CD4-positive, alpha-beta T cell treated with Interleukin-6 at 100 ng/mL for 8 hours (primary cell): ENCODE measurements at places on chromosomes 5 and 9.

DNA sequence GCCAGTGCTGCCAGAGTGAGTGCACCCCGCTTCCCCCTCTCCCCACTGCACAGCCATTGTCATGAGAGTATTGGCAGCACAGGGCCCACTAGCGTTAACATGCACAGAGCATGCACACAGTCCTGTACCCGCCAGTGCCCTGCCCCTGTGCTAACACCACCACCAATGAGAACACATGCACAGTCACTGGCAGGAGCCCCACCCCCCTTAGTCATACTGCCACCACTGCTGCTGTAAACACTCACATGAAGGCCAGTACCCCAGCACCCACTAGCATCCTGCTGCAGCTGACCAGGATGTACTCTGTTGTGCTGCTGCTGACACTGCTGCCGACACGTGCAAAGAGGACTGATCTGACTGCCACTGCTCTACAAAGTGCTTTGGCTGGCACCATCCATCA lies 19.5 kb upstream of the RANBP6 start:
- no peak for DNase-seq

- DNase-seq = no peak
Observed at GRCh38 chr5:33854733-33855151, 37.0 kb downstream of the ADAMTS12 start.

GRCh38 chr5:16345454-16345853 lies 120.1 kb downstream of the ZNF622 start:
- no peak for DNase-seq

DNA sequence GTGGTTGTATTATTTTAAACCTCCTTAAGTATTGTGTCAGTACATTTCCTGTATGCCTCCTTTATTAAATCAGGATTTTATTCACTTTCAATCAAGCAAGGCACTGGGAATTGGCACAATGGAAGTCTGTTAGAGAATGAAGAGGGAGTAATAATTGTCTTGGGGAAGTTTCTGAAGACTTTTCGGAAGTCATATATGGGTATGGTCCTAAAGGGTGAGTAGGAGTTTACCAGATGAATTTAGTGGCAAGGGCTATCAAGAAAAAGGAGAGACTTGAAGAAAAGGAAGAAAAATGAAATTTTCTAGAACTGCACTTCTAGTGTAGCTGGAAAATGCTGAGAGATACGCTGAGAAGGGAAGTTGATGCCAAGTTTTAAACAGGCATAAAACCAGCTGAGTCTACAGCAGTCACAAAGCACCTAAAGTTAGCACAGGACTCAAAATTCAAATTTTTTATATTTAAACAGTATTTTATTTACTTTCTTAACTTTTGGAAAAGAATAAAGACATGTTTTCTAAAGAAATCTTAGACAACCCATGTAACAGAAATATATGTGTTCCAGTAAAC lies 184.9 kb downstream of the SMC2 start:
- no peak for DNase-seq

DNA sequence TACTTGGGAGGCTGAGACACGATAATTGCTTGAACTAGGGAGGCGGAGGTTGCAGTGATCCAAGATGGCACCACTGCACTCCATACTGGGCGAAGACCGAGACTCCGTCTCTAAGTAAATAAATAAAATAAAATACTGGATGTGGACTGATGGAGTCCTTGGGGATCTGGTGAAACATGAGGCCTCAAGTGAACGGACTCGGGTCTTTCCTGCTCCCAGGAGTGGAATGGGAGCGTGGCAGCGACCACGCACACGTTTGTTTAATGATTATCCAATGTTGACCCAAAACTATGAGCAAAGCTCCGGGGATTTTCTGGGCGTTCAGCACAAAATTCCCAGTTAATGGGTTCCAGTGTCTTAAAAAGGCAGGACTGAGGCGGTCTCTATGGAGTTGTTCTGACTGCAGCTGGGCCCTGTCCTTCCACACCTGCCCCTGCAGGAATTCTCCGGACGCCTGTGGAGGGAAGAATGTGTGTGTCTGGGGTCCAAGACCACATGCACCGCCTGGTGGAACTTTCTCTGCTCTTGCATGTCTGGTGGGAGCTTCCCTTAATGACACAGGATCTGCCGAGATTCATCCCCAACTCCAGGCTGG lies 26.6 kb downstream of the NEK6 start:
- DNase-seq = no peak

DNA sequence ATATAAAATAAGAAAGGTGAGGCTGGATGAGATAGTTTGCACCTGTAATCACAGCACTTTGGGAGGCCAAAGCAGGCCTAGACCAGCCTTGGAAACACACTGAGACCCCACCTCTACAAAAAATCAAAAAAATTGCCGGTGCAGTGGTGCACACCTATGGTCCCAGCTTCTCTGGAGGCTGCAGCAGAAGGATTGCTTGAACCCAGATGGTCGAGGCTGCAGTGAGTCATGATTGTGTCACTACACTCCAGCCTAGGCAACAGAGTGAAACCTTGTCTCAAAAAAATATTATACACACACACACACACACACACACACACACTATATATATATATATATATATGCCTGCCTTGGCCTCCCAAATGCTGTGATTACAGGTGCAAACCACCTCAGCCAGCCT lies 1.3 kb downstream of the SLC35D2 start:
- no peak for DNase-seq

DNA sequence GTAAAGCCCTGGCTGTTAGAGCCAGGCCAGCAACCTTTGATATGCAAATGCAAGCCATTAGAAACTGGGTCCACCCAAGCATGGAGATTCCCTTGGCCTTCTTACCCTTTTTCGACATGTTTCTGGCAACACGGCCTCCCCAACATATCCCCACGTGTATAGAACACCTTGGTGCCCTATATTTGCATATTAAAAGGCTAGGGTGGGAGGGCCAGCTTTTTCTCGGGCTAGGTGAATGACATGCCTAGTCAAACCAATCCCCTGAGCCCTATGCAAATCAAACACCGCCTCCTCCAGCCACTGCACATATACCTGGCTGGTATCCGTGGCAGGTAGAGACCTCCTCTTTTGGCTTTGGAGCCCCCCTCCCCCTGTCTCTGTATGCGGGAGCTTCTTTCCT lies 55.6 kb upstream of the ZFR start:
- DNase-seq = no peak

DNA sequence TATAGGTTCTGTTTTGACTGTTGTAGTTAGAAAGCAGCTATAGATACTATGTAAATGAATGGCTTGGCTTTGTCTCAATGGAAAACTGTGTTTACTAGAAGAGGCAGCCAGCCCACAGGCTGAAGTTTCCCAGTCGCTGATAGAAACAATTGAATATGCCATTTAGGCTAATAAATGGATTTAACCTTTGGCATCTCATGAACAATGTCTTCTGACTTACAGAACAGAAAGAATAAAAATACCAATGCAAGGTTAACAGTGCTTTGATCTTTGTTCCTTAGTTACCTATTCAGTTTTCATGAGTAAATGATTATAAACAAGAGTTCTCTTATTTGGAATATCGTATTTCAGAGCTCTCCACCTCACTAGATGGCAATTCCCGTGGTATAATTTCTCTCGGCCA lies 120.6 kb downstream of the PAM start:
- no peak for DNase-seq

DNA sequence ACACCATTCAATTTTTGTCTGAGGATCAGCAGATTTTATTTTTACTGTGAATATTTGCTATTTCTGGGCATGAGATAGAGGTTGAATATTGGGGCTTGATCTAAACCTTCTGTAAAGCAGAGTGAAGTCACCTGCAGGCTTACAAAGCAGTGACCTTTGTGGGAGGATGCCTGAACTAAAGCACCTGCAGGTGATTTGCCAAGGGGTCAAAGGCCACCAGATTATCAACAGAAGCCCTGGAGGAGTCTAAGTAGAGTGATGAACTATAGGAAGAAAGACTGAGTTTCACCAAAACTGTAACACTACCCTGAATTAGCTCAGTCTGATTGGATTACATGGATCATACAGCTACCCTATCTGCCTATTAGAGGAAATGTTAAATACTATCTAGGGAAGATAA lies 144.3 kb upstream of the PRLR start:
- no peak for DNase-seq

GRCh38 chr9:114093761-114094505 lies 5.2 kb downstream of the KIF12 start:
- no peak for DNase-seq

DNA sequence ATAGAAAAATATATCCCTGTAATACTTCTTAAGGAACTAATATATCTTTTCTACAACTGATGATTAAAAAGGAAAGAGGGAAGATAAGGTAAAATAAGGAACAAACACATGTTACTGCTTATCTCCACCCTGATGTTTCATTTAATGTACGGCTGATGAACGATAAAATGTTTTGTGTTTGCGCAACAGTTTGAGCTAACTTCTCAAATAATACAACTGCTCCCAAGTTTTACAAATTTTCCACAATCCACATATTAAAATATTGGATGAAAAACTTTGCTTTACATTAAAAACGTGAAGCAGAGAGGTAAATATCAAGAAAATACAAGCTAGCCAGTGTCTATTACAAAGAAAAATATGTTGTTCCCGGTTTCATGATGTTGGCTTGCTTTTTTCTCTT lies 21.0 kb upstream of the CSNK1G3 start:
- no peak for DNase-seq

GRCh38 chr5:175609526-175609925 lies 48.3 kb upstream of the HRH2 start:
- DNase-seq = no peak

DNA sequence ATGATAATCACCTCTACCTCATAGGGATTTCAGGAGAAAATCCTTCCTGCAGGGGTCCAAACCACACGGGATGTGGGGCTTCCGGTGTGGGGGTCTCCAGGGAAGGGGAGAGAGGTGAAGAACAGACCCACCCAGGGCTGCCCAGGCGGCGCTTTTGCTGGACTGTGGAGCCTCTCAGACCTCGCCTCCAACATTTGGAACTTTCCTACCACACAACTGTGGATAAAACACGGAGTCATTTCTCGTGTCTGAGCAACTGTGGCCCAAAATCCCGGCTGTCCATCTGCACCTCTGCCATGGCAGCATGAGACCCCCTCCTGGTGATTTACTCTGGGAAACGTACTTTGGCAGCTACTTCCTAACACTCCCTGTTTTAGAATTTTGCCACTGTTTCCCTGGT lies 307.8 kb upstream of the IRX4 start:
- no peak for DNase-seq
